AG09309 (cell line): ENCODE measurements at places on chromosomes 5 and 9.

- no peak for DNase-seq
These were observed 18.6 kb upstream of the DAP start for GRCh38 chr5:10779592-10779991.

DNA sequence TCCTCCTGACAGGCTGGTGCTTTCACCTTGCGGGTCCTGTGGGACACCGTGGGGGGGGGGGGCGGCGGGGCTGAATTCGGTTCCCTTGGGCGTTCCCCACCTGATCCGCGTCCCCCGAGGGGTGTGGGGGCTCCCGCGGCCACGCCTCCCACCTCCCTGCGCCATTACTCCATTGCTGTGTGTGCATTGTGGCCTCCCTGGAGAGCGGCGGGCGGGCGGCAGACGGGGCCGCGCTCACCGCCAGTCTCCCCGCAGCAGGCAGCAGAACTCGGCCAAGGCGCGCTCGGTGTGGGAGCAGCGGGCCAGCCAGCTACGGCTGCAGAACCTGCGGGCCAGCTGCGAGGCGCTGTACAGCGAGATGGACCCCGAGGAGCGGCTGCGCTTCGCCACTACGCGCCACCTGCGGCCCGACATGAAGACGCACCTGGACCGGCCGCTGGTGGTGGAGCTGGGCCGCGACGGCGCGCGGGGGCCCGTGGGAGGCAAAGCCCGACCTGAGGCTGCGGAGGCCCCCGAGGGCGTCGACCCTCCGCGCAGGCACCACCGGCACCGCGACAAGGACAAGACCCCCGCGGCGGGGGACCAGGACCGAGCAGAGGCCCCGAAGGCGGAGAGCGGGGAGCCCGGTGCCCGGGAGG, 145.3 kb downstream of the CACNA1B start:
- DNase-seq: no peak

DNA sequence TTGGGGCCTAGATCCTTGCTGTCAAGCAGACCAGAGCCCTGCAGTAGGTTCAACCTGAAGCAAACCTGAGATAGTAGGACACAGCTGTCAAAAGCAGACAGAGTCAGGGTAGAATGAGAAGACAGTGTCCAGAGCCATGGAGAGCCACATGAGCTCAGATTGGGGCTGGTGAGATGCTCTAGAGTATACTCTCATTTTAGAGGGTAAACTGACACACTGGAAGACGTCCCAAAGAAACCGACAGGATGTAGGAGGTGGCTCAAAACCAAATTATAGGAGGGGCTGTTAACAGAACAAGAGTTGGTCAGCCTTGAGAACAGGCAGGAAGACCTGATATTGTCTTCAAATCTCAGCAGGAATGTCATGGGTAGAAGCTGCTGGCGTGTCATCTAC, 11.5 kb downstream of the CCDC69 start:
- no peak for DNase-seq

DNA sequence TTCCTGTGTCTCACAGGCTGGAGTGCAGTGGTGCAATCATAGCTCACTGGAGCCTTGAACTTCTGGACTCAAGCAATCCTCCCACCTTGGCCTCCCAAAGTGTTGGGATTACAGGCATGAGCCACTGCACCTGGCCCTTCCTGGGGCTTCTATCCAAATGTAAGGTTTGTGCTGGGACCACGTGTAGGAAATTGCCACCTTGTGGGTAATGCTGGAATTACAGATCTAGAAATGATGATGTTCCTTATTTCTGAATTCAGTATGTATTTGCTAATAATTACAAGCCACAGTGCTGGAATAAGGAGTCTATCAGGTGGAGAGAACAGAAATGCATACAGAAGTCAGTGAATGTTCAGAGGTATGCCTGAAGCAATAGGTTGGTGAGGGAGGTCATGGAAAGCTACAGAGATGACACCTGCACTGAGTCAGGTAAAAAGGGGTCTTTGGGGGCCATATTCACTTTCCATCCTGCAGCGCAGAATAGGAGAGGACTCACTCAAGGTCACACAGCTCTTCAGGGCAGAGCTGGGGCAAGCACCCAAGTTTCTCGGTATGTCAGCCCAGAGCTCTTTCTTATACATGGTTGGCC, 8.8 kb upstream of the IGFBPL1 start:
- no peak for DNase-seq

GRCh38 chr9:26770821-26771220, 121.8 kb downstream of the CAAP1 start:
- DNase-seq: no peak

DNA sequence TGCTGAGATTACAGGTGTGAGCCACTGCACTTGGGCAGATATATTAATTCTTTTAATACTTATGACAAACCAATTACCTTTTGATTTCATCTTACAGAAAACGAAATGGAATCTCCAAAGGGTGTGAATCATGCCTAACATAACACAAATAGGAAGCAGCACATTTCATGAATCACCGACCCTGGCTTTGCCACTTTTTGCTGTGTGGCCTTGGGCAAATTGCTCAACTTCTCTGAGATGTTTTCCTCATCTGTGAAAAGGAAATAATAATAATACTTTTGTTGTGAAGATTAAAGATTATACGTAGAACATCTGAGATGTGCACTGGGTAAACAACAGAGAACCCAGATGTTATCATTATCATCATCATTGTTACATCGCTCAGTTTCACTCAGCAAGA, 50.7 kb upstream of the FREM1 start:
- DNase-seq: no peak

GRCh38 chr5:174155706-174156105, 110.2 kb downstream of the NSG2 start:
- DNase-seq: no peak

- DNase-seq: no peak
These were observed 36.4 kb downstream of the PARP8 start for GRCh38 chr5:50702615-50703366.

- no peak for DNase-seq
These were observed 8.9 kb upstream of the SPIN1 start for GRCh38 chr9:88379352-88379751.

DNA sequence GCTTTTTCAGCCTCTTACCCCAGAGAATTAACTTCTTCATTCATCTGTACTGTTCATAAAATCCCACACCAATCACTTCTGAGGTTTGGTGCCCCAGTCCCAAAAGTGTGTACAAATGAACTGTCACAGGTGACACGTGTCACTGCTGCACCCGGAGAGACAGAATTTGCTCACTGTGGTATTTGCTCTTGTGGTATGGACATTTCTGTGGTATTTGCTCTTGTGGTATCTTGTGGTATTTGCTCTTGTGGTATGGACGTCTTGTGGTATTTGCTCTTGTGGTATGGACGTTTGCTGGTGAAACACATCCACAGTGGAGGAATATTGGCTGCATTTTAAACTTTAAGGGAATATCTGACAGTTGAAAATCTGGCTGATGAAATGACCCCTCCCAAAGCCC, 214.9 kb upstream of the DAP start:
- DNase-seq: no peak
